ENCODE measurements at places on chromosomes 7 and 10. TPM values are rescaled to one million over a fixed set of nuclear protein-coding genes. Genes with fewer than 3 reads are reported as not detected.

DNA sequence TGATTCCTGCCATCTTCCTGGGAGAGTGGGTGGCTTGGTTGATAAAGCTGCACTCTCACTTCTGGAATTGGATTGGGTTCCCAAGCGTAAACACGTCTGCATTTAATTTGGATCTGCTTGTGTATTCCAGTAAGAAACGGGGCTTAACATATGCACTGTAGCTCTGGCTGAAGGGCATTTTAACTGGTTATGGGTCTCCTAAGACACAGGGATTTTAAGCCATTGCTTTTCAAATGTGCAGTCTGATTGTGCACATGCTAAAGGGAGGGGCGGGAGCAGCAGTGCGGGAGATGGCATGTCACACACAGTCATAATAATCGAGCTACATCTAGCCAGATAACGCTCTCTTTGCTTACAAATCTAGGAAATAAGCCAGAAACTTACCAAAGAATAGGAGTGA lies 247.3 kb upstream of the LYZL1 start:
- peaks cover 7% of the 10 kb centered on the region for H3K4me1 ChIP-seq
- H3K27me3 ChIP-seq, result peaks cover 3% of the 10 kb centered on the region
- no peak overlapping the region for H3K27ac ChIP-seq
- no peak for DNase-seq

- H3K4me1 ChIP-seq, result peaks cover 6% of the 10 kb centered on the region
- no peak for DNase-seq
- no peak overlapping the region for H3K4me3 ChIP-seq
- H3K27ac ChIP-seq, result no peak overlapping the region
Measured at GRCh38 chr10:117673230-117674010, 130.9 kb downstream of the EMX2 start.

DNA sequence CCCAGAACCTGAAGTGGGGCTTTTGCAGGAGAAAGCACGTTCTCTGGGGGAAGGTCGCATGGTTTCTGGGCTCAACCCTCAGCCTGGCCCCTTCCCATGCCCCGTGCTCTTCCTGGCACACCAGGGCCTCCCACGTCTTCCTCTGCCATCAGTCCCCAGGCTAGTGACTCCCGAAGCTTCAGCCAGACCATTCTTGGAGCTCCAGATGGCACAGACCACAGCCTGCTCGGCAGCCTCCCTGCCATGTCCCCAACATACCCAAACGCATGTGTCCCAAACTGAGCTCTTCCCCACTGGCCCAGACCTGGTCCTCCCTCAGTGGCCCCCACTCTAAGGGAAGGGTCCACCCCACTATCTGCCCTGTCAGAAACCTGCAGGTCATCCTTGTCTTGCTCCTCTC lies 47.0 kb downstream of the CLRN3 start:
- no peak overlapping the region for H3K4me3 ChIP-seq
- H3K36me3 ChIP-seq, result no peaks in the 10 kb centered on the region
- peaks cover 5% of the 10 kb centered on the region for H3K4me1 ChIP-seq
- no peak for DNase-seq
- no peaks in the 10 kb centered on the region for H3K27me3 ChIP-seq

- peaks cover 8% of the 10 kb centered on the region for H3K4me1 ChIP-seq
- DNase-seq, result no peak
- H3K27ac ChIP-seq, result peak overlapping the region; percentile 68
- no peaks in the 10 kb centered on the region for H3K27me3 ChIP-seq
- H3K36me3 ChIP-seq, result peaks cover 11% of the 10 kb centered on the region
- H3K4me3 ChIP-seq, result no peak overlapping the region
Measured at GRCh38 chr10:48417374-48417773, 110.9 kb downstream of the MAPK8 start.

DNA sequence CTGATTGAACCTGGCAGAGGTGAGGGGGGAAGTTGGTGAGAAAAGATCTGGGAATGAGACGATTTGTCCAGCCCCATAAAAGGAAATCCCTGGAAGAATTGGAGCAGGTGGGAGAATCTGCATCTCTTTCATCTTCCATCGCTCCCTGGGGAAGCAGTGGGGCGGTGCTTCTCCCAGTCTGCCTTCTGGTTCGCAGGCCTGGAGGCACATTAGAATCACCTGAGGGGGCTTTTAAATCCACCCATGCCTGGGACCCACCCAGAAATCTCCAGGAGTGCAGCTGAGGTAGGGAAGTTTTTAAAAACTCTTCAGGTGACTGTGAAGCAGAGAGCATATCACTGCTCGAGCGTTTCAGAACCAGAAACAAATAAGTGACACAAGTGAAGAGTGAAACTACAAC lies 26.7 kb upstream of the SYPL1 start:
- H3K36me3 ChIP-seq, result no peaks in the 10 kb centered on the region
- DNase-seq, result no peak
- H3K4me3 ChIP-seq, result no peak overlapping the region
- peak overlapping the region; percentile 67 for H3K27ac ChIP-seq
- H3K27me3 ChIP-seq, result no peaks in the 10 kb centered on the region
- H3K4me1 ChIP-seq, result peaks cover 24% of the 10 kb centered on the region

DNA sequence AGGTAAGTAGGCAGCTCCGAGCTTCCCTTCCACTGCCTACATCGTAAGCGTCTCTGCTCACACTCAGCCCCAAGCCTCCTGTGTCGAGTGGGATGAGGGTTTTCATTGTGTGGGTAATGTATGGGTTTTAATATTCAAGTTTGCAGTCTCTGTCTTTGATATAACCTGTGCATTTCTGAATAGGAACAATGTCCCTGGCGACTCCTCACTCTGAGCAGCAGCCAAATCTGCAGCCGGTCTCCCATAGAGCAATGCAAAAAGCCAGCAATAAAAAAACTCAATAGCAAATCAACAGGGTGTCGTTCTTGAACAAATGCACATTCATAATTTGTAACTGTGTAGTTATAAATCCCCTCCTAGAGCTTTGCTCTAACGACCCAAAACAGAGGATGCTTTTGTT lies 33.4 kb downstream of the PPP1R17 start:
- no peaks in the 10 kb centered on the region for H3K4me1 ChIP-seq
- no peak overlapping the region for H3K27ac ChIP-seq
- no peak for DNase-seq

The STEAP2 gene
- 17.0 TPM for total RNA-seq

The TACR2 gene
- not detected for total RNA-seq

- H3K27me3 ChIP-seq, result no peaks in the 10 kb centered on the region
- H3K4me3 ChIP-seq, result no peak overlapping the region
- H3K36me3 ChIP-seq, result peaks cover 3% of the 10 kb centered on the region
- no peak overlapping the region for H3K27ac ChIP-seq
Measured at GRCh38 chr10:35574924-35575352, 30.2 kb upstream of the GJD4 start.

GRCh38 chr7:73901231-73901822 lies 40.4 kb downstream of the TMEM270 start:
- H3K27me3 ChIP-seq, result no peaks in the 10 kb centered on the region
- no peak overlapping the region for H3K4me3 ChIP-seq
- peaks cover 16% of the 10 kb centered on the region for H3K4me1 ChIP-seq
- peaks cover 2% of the 10 kb centered on the region for H3K36me3 ChIP-seq
- H3K27ac ChIP-seq, result no peak overlapping the region

The MRLN gene
- not detected for total RNA-seq

DNA sequence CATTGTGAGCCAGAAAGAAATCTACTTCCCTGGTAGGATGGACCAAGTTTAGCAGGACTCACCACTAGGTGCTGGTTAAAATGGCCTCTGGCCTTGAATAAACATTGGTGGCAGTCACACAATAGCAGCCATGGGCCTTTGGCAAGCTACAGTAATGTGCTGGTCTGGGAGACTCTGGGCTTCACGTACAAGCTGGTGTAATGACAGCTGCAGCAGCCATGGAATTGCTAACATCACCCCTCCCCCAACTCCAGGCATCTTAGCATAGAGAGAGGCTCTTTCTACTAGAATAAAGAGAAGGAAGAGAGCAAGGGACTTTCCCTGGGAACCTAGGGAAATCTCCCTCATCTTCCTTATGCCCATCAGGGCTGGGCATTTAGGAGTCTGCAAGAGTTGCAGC lies 205.1 kb upstream of the SEMA3A start:
- peaks cover 7% of the 10 kb centered on the region for H3K27me3 ChIP-seq
- H3K4me1 ChIP-seq, result peaks cover 6% of the 10 kb centered on the region
- H3K27ac ChIP-seq, result no peak overlapping the region
- no peak for DNase-seq
- H3K36me3 ChIP-seq, result peaks cover 45% of the 10 kb centered on the region

- no peaks in the 10 kb centered on the region for H3K27me3 ChIP-seq
- no peak overlapping the region for H3K4me3 ChIP-seq
- no peaks in the 10 kb centered on the region for H3K36me3 ChIP-seq
- no peak overlapping the region for H3K27ac ChIP-seq
Measured at GRCh38 chr7:116316838-116317628, 106.7 kb downstream of the TES start.

- no peak overlapping the region for H3K4me3 ChIP-seq
- no peaks in the 10 kb centered on the region for H3K27me3 ChIP-seq
- peaks cover 16% of the 10 kb centered on the region for H3K4me1 ChIP-seq
- H3K36me3 ChIP-seq, result no peaks in the 10 kb centered on the region
Measured at GRCh38 chr7:101618916-101619315, 10.2 kb downstream of the MYL10 start.

- no peaks in the 10 kb centered on the region for H3K27me3 ChIP-seq
- H3K27ac ChIP-seq, result no peak overlapping the region
- H3K36me3 ChIP-seq, result peaks cover 5% of the 10 kb centered on the region
- no peak overlapping the region for H3K4me3 ChIP-seq
Measured at GRCh38 chr10:50362547-50363125, 111.3 kb upstream of the ASAH2 start.

DNA sequence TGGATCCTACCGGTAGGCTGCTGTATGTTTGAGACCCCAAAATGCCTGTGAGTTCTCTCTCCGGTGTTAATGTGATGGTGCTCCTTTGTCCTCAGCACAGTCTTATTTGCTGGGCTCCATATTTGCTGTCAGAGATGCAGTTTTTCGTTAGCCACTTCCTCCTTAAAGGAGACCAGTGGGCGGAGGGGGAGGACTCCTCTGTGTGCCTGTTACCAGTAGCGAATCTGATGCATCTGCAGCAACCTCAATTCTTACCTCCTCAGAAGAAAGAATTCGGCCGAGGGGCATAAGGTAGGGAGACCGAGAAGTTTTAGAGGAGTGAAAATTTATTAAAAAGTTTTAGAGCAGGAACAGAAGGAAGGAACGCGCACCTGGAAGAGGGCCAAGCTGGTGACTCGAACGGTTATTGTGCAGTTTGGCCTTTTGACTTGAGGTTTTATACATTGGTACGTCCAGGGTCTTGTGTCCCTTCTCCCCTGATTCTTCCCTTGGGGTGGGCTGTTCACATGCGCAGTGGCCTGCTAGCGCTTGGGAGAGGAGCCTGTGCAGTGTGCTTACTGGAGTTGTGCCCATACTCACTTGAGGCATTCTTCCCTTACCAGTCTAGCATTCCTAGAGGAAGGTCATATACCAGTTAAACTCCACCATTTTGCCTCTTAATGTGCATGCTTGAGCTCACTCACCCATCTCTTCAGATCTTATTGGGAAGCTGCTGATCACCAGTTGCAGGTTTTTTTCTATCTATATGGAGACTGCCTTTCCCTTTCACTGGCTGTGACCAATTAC lies 49.5 kb downstream of the GNAI1 start:
- H3K36me3 ChIP-seq, result no peaks in the 10 kb centered on the region
- H3K4me1 ChIP-seq, result peaks cover 90% of the 10 kb centered on the region
- H3K4me3 ChIP-seq, result peak overlapping the region; percentile 22
- no peaks in the 10 kb centered on the region for H3K27me3 ChIP-seq
- peak overlapping the region; percentile 91 for H3K27ac ChIP-seq
- DNase-seq, result peak; percentile 11

The IFIT1B gene
- total RNA-seq, result not detected

GRCh38 chr10:753530-753929 lies 64.1 kb upstream of the DIP2C start:
- DNase-seq, result no peak
- peaks cover 7% of the 10 kb centered on the region for H3K27me3 ChIP-seq
- H3K4me1 ChIP-seq, result no peaks in the 10 kb centered on the region
- H3K27ac ChIP-seq, result no peak overlapping the region

- no peaks in the 10 kb centered on the region for H3K4me1 ChIP-seq
- H3K27ac ChIP-seq, result no peak overlapping the region
- no peak for DNase-seq
- H3K36me3 ChIP-seq, result no peaks in the 10 kb centered on the region
- H3K4me3 ChIP-seq, result no peak overlapping the region
Measured at GRCh38 chr10:1162481-1163203, 106.5 kb downstream of the WDR37 start.

GRCh38 chr10:8102708-8103401 lies 48.4 kb downstream of the GATA3 start:
- peak overlapping the region; percentile 41 for H3K4me3 ChIP-seq
- peak; percentile 32 for DNase-seq
- peaks cover 15% of the 10 kb centered on the region for H3K27me3 ChIP-seq
- peaks cover 16% of the 10 kb centered on the region for H3K4me1 ChIP-seq

Data from WTC11 (cell line).